ENCODE measurements at places on chromosomes 7 and 10.
A peak's percentile ranks its signal among the peaks of the same experiment; 100 is the strongest.

DNA sequence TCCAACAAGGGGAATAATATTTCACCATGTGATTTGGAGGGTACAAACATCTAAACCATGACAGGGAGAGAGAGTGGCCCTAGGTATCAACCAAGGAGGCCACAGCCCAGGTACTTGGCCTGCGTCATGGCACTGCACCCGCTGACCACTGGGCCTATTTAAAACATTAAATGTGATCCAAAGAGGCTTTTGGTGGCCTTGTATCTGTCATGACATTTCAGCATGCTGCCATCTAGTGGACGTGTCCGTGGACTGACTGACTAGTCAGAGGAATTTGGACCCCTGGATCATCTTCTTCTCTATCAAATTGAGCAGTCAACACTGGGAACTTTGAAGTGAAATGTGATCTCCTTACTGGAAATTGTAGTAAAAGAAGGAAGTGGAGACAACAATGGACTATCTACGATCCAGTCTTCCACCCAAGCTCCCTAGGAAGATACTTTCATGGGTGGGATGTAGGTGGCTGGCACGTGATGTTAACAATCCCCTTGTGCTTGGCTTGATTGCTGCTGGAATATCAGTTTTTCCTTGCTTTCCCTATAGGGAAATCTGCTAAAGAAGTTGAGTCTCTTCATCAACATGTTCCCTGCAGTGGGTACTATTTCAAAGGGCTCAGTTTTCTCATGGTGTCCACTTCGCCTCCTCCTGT is 24.6 kb upstream of the ITGA8 start:
- DNase-seq = peak; percentile 56

- DNase-seq = no peak
Measured at GRCh38 chr7:138074121-138074520, 2.1 kb upstream of the AKR1D1 start.

GRCh38 chr7:739455-739982 is 12.4 kb upstream of the PRKAR1B start:
- no peak for DNase-seq

- peak; percentile 92 for DNase-seq
Measured at GRCh38 chr10:122854648-122855047, 9.0 kb upstream of the CUZD1 start.

GRCh38 chr7:18384491-18385143 is 110.9 kb upstream of the HDAC9 start:
- DNase-seq = no peak

DNA sequence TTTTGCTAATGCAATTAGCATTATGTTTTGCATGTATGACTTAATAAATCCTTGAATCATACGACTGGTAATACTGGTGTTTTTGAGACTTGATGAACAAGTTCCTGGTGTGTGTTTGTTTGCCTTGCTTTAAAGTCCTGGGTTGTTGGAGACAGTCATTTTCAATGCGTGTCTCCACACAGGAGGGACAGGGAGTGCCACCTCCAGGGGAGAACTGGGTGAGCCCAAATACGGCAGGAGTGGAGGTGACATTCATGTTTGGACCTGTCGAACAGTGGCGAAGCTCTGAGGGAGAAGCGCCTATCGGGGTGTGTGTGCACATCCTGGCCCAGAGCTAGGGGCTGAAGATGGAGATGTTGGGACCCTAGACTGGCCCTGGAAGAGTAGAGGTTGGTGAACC is 43.8 kb downstream of the DAGLB start:
- no peak for DNase-seq

DNA sequence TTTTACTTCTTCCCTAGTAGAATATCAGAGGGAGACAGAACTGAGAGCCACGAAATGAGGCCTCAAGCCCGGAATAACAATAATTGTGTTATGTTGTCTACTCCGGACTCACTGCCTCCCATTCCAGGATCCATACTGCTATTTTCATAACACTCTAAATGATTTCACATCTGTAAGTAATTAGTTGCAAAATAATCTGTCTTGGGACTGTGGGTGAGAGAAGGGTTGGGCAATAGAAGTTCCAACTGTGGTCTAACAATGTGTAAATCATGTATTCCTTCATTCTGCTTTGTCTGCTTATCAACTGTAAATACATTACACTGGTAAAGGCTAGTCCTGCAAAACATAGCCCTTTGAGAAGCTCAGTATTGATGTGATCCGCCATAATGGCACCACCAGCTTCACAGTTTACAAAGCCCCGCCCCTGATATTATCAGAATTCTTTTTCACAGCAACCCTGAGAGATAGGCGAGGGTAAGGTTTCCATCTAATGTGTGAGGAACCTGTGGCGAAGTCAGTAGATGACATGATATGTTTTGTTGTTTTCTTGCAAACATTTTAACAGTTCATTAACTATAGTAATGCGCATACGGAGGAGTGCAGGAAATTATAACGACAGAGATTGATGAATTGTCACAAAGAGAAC is 265.7 kb upstream of the BMPER start:
- DNase-seq = no peak

- DNase-seq = no peak
Measured at GRCh38 chr7:2354939-2355704, 495 bp downstream of the EIF3B start.

DNA sequence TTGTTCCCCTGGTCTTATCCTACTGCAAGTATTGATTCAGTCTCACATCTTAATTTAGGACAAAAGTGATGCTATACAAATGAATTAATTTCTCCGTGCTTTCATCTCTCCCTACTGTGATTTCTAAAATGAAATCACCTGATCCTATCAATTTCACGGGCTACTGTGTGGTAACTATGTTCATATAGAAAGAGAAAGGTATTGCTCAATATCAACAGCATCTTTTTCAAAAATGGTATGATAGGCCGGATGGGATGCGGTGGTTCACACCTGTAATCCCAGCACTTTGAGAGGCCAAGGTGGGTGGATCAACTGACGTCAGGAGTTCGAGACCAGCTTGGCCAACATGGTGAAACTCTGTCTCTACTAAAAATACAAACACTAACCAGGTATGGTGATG is 71.2 kb downstream of the PIK3CG start:
- no peak for DNase-seq

DNA sequence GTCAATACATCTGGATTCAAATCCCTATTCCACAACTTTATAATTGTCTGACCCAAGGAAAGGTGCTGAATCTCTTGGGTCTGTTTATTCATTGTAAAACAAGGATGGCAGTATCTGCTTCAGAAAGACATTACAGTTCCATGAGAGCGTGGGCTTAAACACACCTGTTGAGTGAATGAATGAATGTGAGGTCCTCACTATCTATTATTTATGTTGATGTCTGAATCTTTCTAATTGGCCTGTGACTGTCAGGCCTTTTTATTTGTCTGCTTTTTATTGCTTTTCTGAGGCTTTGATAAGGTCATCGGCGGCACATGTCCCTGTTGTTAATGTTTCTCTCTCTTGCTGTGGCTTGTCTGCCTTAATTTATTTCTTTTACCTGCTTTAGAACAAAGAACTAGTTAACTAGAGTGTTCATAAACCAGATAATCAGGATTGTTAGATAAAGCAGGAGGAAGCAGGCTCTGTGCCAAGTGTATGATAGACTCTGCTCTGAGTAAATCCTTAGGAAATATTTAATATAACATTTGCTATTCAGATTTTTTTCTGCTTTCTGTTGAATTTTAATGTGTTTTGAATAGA is 42.3 kb upstream of the CYCS start:
- DNase-seq = no peak

GRCh38 chr7:21256310-21256877 is 171.5 kb upstream of the SP4 start:
- DNase-seq = peak; percentile 38

- peak; percentile 66 for DNase-seq
Measured at GRCh38 chr10:124701881-124702656, 42.1 kb downstream of the FAM53B start.

GRCh38 chr7:110839866-110840265 is 251.1 kb upstream of the LRRN3 start:
- DNase-seq = peak; percentile 64

DNA sequence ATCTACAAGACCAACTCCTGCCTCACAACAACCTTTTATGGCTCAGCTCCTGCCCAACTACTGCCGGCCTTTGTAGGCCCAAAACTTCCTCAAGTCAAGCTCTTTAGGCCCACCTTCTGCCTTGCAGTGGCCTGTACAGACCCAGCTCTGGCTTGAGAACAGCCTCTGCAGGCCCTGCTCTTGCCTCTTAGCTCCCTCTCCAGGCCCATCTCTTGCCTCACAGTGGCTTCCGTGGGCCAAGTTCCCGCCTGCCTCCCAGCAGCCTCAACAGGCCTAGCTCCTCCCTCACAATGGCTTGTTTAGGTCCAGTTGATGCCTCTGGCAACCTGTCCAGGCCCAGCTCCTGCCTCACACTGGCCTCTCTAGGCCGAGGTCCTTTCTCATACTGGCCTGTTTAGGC is 32.4 kb upstream of the VKORC1L1 start:
- no peak for DNase-seq

DNA sequence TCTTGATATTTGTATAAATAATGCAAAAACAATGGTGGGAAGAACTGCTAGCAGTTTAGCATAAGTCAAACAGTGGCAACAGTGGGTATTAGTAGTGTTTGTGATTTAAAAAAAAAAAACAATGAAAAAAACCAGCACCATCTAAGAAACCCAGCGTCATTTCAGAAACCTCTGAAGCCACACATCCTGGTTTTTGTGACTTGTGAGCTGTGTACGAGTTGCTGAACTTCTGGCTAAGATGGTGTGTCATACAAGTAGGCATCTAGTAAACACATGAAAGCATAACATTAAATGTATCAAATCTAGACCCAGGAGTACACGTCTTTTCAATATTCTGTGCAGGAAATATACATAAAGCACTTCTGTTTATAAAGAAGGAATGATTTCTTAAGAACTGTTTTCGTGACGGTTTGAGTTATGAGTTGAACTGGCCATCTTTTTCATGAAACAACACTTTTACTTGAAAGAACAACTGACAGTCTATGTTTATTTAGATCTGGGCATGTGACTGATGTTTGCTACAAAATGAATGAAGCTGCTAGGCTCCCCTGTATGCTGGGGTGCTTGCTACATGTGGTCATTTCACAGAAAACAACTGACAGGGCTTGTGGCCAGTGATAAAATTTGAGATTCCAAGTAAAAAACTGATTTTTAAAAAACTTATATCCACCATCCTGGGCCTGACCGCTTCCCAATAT is 143.5 kb downstream of the PIP4K2A start:
- no peak for DNase-seq

DNA sequence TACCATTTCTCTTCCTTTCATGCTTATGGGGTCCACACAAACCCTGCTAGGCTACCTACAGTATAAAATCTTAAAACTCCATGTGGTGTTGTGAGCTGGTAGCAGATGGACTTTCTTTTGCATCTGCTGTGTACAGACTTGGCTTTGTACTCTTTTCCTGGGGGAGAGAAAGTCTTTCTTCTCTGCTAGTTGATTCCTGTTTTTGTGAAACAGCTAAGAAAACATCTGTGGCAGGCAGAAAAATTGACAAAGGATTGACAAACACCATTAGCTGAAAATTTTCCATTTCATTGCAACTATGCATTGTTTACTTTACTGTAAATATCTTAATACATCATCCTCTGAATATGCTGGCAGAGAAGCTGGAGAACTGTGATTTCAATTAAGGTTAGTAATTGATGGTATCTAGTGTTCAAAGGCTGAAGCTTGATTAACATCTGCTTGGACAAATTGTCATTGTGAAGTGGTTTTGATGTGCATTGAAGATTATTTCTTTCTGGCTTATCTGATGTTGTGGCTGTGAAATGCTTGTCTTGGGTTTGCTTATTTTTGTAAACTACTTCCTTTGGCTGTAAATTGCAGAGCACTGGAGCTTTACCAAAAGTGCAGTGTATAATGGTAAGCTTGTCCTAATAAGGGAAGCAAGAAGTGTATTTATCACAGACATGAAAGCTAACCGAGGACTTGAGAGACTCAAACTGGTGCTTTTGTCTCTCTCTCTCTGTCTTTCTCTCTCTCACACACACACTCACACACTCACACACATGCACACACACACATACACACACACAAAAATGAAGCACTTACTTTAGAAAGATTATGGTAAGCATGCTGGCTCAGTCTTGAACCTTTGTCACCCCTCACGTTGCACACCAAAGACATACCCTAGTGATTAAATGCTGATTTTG is at the start of gene FOXP2:
FOXP2 (plus strand) TSS at position 660 of the 908 bp plus-strand sequence. CDS start 11,697 bp downstream, outside the sequence.
- DNase-seq = peak; percentile 48

- DNase-seq = no peak
Measured at GRCh38 chr10:93751124-93751523, 6.6 kb upstream of the LGI1 start.

- no peak for DNase-seq
Measured at GRCh38 chr10:61452151-61452651, 980 bp downstream of the TMEM26 start.

GRCh38 chr7:135273581-135273980 is 39.9 kb downstream of the STRA8 start:
- DNase-seq = no peak

DNA sequence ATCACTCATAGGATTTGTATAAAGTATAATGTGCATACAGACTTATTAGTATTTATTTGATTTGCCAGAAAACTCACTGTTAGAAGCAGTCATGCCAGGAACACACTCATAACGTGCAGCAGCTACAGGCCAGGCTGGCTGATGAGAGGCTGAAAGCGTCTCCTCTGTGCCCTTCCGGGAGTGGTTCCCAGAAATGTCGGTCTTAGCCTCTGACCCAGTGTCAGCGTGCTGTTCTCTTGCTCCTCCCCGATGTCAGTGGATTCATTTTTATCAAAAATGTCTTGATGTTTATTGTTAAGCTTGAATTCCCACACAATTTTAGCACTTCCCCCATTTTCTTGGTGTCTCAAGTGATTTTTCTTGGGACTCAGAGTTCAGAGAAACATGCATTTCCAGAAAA is 33.3 kb upstream of the GARS1 start:
- no peak for DNase-seq

DNA sequence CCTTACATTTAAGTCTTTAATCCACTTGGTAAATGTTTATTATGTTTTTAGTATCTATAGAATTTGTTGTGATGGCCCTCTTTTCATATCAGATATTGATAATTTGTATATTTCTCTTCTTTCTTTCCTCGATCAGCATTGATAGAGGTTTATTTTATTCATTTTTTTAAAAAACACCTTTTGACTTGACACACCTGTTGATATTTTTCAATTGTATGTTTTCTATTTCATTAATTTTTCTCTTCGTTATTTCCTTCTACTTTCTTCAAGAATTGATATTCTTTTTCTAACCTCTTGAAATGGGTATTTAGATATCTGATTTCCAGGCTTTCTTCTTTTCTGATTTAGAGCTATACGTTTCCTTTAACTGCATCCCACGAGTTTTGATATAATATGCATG is 50.9 kb downstream of the BTBD16 start:
- no peak for DNase-seq

DNA sequence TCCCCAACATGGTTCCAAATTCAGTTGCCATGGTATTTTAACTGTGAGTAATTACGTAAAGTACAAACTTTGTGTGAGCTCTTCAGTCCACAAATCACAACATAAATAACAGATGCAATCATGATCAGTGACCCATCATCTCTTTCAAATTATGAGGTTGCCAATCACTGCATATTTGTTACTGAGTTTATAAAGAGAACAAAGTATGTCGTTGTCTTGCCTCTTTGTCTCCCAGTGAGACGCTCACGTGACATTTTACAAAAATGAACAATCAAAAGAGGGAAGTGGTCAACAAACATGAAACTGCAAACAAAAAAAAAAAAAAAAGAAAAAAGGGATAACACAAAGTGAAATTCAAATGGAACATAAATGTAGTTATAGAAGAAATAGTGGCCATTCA is 122.7 kb upstream of the PDSS1 start:
- DNase-seq = no peak

- no peak for DNase-seq
Measured at GRCh38 chr7:36564489-36564888, 159.8 kb downstream of the AOAH start.

All from IMR-90 (cell line).